ENCODE measurements at places on chromosomes 2 and 18.

GRCh38 chr2:120995656-120996190 lies 260.1 kb downstream of the GLI2 start:
- no peaks in the 10 kb centered on the region for H3K4me1 ChIP-seq
- DNase-seq: no peak
- no peak overlapping the region for H3K27ac ChIP-seq
- no peak overlapping the region for H3K4me3 ChIP-seq
- H3K27me3 ChIP-seq: no peaks in the 10 kb centered on the region

DNA sequence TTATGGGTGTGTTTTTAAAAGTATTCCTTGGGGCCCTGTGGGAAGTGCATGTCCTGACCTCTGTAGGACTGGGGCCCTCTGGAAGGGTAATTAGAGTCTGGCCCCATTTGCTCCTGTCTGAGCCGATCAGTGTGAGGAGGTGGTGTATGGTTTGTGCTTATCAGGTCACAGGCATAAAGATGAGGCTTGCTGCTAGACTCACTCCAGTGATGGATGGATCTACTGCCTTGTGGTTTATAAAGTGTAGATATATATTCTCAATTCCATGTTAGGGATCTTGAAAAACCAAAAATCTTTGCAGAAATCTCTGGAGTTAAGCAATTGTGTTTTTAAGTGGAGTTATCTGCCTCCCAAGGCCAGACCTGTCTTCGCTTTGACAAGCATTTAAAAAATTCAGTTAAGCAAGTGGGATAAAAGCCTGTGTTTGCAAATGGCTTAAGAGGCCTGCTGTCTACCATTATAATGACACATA lies 182.4 kb downstream of the PTPRM start:
- peaks cover 5% of the 10 kb centered on the region for H3K4me1 ChIP-seq
- no peak overlapping the region for H3K4me3 ChIP-seq
- H3K27ac ChIP-seq: no peak overlapping the region
- H3K27me3 ChIP-seq: no peaks in the 10 kb centered on the region

DNA sequence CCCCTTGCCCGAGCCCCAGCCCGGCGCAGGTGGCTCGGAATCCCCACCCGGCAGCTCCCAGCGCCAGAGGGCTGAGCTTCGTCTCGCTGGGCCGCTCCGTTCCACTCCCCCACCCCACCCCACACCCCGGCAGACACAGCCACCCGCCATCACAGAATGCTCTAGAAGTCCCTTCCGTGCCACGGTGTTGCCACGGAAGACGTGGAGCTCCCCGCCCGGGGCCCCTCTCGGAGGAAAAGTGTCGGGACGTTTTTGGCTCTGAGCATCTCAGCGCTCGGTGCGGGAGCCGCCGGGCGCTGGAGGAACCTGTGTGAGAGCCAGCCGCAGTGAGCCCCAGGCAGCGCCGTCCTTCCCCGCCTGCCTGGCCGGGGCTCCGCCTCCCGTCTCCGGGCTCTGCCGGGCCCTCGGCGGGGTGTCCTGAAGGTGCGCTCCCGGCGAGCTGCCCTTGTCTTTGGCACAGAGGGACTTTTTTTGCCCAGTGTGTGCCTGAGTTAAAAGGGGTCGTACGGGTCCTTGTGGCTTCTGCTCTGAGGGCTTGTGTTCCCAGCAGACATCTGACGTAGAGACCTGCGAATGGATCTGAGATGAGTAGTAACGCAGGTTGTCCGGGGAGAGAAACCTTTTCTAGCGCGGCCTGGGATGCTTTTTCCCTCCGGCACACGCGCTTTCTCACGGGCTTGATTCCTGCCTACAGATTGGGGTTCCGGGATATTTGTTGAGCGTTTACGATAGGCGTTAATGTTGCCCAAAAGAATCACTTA lies 1.8 kb downstream of the ZCCHC2 start:
- no peaks in the 10 kb centered on the region for H3K36me3 ChIP-seq
- H3K27me3 ChIP-seq: peaks cover 12% of the 10 kb centered on the region
- peak overlapping the region; percentile 97 for H3K4me3 ChIP-seq
- H3K4me1 ChIP-seq: peaks cover 20% of the 10 kb centered on the region
- no peak overlapping the region for H3K27ac ChIP-seq
- DNase-seq: peak; percentile 71

DNA sequence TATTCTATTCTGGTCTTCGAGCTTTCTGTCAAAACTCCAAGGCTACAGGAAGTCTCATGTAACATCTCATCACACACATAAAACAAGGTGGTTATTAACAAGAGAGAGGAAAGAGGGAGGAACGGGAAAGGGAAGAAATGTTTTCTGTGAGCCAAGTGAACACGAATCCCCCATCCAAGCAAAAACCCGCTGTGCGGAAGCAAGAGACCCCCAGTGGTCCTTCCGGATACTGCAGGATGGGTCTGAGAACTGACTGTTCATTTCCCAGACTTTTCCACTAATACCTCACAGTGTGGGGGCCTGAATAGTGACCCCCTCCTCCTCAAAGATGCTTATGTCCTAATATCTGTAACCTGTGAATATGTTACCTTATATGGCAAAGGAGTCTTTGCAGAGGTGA lies 19.0 kb upstream of the DIPK1C start:
- no peak overlapping the region for H3K27ac ChIP-seq
- peak; percentile 82 for DNase-seq
- H3K27me3 ChIP-seq: no peaks in the 10 kb centered on the region
- H3K36me3 ChIP-seq: no peaks in the 10 kb centered on the region

DNA sequence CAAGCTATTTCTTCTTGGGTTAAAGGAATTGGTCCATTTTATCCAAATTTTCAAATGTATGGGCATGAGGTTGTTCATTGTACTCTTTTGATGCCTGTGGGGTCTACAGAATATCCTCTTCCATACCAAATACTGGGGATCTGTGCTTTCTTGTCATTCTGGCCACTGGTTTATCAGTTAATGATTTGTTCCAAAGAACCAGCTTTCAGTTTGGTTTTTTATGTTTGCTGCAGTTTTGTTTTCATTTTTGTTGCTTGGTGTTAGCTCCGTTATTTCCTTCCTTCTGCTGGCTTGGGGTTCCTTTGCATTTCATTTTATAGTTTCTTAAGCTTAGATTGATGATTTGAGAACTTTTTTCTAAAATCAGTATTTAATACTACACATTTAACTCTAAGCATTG lies 45.5 kb downstream of the SLC66A2 start:
- DNase-seq: no peak
- peaks cover 5% of the 10 kb centered on the region for H3K4me1 ChIP-seq
- H3K36me3 ChIP-seq: peaks cover 44% of the 10 kb centered on the region
- H3K4me3 ChIP-seq: no peak overlapping the region
- no peak overlapping the region for H3K27ac ChIP-seq

- H3K4me1 ChIP-seq: peaks cover 7% of the 10 kb centered on the region
- H3K27ac ChIP-seq: no peak overlapping the region
- H3K27me3 ChIP-seq: peaks cover 1% of the 10 kb centered on the region
- DNase-seq: no peak
- no peaks in the 10 kb centered on the region for H3K36me3 ChIP-seq
These were observed 148.7 kb downstream of the CABLES1 start for GRCh38 chr18:23283916-23284430.

- no peak overlapping the region for H3K4me3 ChIP-seq
- no peaks in the 10 kb centered on the region for H3K36me3 ChIP-seq
- H3K27me3 ChIP-seq: no peaks in the 10 kb centered on the region
- peaks cover under 1% of the 10 kb centered on the region for H3K4me1 ChIP-seq
- no peak for DNase-seq
These were observed 76.1 kb downstream of the THADA start for GRCh38 chr2:43519643-43520221.

GRCh38 chr2:233140077-233140585 lies 80.0 kb downstream of the INPP5D start:
- no peaks in the 10 kb centered on the region for H3K36me3 ChIP-seq
- H3K4me1 ChIP-seq: peaks cover 3% of the 10 kb centered on the region
- H3K4me3 ChIP-seq: no peak overlapping the region
- no peak overlapping the region for H3K27ac ChIP-seq
- no peak for DNase-seq

DNA sequence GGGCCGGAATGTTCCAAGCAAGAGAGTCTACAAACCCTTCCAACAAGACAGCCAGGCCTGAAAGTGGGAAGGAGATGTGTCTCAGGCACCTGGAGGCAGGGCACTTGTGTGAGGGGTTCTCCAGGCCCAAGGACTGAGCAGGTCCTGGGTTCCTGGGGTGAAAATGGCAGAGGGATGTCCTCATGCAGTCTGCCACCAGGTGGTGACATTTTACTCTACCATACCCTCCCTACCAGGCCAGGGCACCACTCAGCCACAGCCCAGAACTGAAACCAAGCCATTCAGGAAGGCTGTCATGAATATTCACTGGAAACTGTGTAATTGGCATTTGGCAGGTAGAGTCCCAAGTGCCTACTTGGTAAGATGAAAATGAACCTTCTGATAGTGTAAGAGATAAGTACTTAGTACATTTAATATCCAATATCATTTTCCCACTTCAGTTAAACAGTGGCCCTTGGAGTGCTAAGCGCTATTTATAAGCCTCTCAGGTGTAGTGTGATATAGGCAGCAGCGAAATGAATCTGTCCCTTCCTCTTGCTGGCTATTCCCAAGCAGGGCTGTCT lies 185.1 kb downstream of the MYO5B start:
- H3K4me1 ChIP-seq: peaks cover 17% of the 10 kb centered on the region
- peak; percentile 30 for DNase-seq
- no peaks in the 10 kb centered on the region for H3K27me3 ChIP-seq
- H3K4me3 ChIP-seq: no peak overlapping the region
- no peak overlapping the region for H3K27ac ChIP-seq
- H3K36me3 ChIP-seq: no peaks in the 10 kb centered on the region

DNA sequence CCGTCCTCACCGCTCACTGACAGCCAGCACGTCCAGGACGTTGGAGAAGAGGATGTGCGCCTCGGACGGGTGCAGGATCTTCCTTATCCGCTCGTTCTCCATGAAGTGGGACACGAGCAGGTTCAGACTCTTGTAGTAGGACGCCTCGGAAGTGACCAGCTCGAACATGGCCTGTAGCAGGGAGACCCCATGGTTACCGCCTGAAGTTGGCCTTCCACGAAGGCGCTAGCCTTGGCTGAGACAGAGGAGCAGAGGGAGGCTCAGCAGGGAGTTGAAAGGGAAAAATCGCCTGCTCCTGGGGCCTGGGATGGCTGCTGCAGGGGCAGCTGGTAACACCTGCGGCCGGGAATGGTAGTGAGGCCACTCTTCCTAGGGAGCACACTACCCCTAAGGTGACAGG lies 24.7 kb downstream of the SNORC start:
- peaks cover 3% of the 10 kb centered on the region for H3K4me1 ChIP-seq
- no peak overlapping the region for H3K4me3 ChIP-seq
- no peak overlapping the region for H3K27ac ChIP-seq
- DNase-seq: no peak
- H3K27me3 ChIP-seq: peaks cover 1% of the 10 kb centered on the region
- no peaks in the 10 kb centered on the region for H3K36me3 ChIP-seq

- no peak overlapping the region for H3K27ac ChIP-seq
- no peak for DNase-seq
- no peaks in the 10 kb centered on the region for H3K36me3 ChIP-seq
- no peak overlapping the region for H3K4me3 ChIP-seq
These were observed 44.8 kb downstream of the ARL4C start for GRCh38 chr2:234451852-234452625.

DNA sequence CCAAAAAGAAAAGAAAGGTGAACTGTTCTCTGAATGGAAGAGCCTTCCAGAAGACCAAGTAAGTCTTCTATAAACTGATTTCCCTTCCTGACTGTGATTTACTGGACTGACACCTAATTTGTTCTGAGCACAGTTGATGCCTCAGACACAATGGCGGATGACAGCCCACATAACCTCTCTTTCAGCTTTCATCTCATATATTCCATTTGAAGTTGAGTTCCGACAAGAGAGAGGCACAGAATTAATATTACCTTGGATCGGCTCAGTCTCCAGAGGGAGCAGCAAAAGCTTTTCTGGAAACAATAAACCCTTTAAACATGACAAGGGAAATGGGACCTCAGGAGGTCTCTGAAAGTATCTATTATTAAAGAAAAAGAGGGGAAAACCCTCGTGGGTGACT lies 638.7 kb upstream of the SETBP1 start:
- no peaks in the 10 kb centered on the region for H3K36me3 ChIP-seq
- peaks cover 5% of the 10 kb centered on the region for H3K4me1 ChIP-seq
- no peak overlapping the region for H3K4me3 ChIP-seq
- H3K27me3 ChIP-seq: no peaks in the 10 kb centered on the region
- no peak overlapping the region for H3K27ac ChIP-seq

DNA sequence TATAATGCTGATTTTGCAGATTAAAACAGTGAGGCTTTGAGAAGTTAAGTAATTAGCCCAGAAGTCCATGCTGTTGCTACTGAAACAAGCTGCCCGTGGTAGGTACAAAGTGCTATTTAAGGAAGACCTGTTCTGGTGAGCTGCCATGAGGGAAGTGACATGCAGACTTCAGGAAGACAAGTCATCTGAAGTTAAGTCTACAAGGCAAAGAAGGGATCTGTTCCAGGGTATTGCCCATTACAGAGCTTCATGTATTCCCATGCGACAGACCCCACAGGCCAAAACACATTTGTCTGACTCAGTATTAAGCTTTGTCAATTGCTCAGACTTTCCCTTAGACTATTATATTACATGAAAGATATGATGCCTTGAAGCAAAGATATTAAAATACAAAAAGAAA lies 520.8 kb downstream of the FBXO15 start:
- no peak overlapping the region for H3K4me3 ChIP-seq
- no peaks in the 10 kb centered on the region for H3K36me3 ChIP-seq
- DNase-seq: no peak

- no peaks in the 10 kb centered on the region for H3K36me3 ChIP-seq
- no peak overlapping the region for H3K4me3 ChIP-seq
- H3K27me3 ChIP-seq: no peaks in the 10 kb centered on the region
These were observed 151.2 kb upstream of the CCDC68 start for GRCh38 chr18:55110436-55110835.

Data from glutamatergic neuron (in vitro differentiated cells).